Activated gamma-delta T cell (primary cell): ENCODE measurements at places on chromosomes 5 and 9.

DNA sequence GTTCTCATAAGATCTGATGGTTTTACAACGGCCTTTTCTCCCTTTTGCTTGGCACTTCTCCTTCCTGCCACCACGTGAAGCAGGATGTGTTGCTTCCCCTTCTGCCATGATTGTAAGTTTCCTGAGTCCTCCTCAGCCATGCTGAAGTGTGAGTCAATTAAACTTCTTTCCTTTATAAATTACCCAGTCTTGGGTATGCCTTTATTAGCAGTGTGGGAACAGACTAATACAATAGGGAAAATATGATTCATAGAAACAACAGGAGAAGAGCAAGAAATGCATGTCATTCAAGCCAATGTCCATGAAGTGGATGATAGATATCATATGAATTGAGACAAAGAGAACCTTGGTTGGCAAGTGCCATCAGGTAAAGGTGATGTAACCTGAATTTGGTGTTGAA lies 128.3 kb upstream of the HAPLN1 start:
- no peak for DNase-seq

- DNase-seq, result no peak
Observed at GRCh38 chr9:91755761-91756509, 194.1 kb downstream of the ROR2 start.

DNA sequence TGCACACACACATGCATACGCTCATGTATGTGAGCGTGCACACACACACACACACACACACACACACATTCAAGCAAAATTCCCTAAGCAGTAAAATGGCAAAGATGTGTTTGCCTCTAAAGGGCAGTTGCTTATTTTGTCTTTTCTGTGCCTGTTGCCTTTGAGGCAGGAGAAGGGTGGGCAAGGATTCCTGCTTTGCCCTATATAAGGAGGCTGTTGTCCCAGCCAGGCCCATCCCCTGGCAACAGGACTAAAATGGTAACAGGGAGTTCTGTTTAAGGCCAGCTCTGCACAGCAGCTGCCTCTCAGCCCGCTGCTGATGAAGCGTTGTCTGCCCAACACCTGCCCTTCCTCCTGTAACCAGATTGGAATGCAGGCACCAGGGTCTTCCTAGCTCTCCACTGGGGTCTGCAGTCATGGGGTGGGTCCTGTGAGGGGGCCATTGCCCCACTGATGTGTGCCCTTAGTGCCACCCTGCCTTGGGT lies 64.4 kb downstream of the PPARGC1B start:
- DNase-seq, result no peak

DNA sequence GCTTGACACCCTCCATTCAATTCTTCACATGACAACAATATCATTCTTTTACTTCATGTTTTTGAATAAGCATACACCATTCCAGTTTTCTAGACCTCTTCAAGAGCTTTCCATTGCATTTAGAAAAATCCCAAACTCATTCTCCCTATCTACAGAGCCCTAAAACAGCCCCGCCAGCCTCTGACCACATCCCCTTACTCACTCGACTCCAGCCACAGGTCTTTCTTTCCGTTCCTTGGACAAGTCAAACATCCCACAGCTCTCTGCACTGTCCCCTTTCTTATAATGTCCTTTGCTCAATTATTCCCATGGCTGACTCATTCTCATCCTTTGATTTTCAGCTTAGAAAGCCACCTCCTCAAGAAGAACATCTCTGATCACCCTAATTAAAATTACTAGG lies 38.2 kb downstream of the TTC39B start:
- no peak for DNase-seq

GRCh38 chr5:160500786-160501779 lies 79.4 kb downstream of the PTTG1 start:
- no peak for DNase-seq

GRCh38 chr9:90062982-90063381 lies 458.2 kb downstream of the GADD45G start:
- DNase-seq, result no peak

GRCh38 chr9:81822301-81822865 lies 105.8 kb upstream of the SPATA31D4 start:
- no peak for DNase-seq

DNA sequence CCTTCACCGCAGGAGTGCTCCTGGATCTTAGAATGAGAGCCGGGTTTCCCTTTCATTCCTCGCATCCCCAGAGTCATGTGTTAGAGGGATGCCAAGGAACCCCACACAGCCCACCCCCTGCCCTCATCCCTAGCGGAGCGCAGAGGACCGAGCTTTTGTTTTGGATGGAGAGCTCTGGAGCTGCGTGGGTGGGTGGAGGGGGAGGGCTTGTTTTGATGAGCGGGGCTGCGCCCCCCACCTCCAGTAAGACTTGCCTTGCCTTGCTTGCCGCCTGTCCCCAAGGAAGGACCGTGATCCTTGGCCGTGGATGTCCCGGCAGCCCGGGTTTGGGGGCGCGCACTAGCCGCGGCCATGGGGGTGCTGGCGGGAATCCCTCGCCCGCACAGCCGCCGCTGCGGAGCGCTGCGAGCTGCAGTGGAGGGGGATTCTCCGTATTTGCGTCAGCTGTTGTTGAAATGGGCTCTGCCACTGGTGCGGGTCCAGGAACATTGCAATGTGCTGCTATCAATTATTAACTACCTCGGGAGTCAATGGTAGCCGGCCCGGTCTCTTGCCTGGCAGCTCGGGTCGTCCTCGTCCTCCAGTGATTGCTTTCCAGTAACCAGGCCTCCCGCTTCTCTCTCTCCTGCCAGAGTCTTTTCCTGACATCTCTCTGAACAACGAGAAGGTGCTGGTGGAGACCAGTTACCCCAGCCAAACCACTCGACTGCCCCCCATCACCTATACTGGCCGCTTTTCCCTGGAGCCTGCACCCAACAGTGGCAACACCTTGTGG lies 1.0 kb downstream of the EGR1 start:
- DNase-seq, result no peak

DNA sequence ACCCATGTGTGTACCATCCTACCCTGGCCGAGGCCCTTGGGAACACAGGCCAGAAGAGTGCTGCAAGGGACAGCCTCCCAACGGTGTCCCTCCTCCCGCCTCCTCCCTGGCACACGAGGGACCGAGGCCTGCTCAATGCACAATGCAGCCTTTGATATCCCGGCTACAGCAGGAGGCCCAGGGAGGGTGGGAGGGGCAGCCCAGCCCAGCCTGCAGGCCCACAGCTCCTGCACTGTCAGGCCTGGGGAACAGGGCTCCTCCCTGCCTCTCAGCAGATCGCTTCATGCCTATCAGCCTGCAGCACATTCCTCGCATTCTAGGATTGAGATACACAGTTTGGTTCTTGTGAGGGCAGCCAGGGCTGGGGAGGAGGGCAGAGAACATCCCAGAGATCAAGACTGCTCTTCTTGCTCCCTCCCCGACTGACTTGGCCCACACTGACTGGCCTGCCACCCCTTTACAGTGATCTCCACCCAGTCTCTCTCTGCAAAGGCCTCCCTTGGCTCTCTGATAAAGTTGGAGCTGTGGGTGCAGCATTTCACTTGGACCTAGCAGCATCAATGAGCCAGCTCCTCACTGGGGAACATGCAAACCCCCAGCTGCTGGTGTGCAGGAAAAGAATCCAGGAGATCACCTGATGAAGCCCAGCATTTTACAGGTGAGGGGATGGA lies at the start of gene SH3TC2:
Gene SH3TC2 (minus strand): TSS at position 46 of the 671 bp plus-strand sequence. CDS start 40 bp downstream, at position 6.
- DNase-seq, result no peak

GRCh38 chr9:103798620-103799019 lies 295.5 kb upstream of the SMC2 start:
- DNase-seq, result no peak

- DNase-seq, result no peak
Observed at GRCh38 chr9:107530679-107531078, 41.1 kb upstream of the KLF4 start.

GRCh38 chr9:123957168-123957721 lies 27.3 kb upstream of the DENND1A start:
- no peak for DNase-seq

DNA sequence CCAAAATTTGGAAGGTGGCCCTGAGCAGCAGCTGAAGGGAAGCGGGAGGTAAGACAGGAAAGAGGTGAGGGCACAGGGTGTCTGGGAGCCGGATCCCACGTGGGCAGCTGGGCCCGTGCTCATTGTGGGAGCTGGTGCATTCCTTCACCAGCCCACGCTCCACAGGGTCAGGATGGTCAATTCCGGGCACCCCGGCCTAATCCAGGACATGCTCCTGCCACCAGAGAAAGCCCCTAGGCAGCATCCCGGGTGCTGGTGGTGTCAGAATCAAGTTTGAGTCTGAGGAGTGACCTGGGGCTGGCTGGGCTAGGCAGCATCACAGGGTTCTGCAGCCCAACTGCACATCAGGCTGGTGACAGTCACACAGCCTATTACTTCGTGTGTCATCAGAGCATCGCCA lies 7.1 kb upstream of the PDCD6 start:
- no peak for DNase-seq

DNA sequence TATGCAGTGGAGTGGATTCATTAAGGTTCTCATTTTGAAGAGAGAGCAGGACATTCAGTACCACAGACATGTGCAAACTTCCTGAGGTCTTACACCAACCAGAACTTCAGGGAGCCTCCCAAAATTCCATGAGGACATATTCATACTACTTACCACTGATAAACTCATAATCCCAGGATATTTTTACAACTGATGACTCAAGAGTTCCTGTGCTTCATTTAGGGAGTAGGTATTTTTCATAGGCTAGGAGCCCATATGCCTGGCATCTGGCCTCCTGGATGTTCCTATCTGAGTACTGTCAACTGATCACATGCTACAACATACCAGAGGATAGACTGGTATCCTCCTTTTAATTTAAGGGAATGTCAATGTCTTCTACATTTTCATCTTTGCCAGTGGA lies 578.0 kb downstream of the EFNA5 start:
- no peak for DNase-seq

DNA sequence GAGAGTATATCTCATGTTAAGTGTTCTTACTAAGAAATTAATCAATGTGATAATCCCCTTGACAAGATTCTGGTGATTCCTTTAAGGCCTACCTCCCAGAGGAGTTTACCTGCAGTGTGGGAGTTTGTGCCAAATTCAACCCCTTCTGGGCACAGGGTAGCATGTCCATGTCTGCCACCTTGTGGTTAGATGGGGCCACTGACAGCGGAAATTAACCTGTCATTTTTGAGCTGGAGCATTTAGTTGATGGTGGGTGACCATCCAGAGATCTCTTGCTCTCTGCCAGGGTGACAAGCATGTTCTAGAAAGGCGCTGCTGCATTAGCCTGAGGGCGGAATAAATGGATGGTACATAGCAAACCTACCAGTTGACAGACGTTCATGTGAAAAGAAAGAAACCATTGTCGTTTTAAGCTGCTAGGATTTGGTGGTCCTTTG lies 132.2 kb downstream of the FBXO4 start:
- DNase-seq, result no peak

GRCh38 chr5:119049824-119050449 lies 20.9 kb upstream of the DMXL1 start:
- DNase-seq, result no peak

DNA sequence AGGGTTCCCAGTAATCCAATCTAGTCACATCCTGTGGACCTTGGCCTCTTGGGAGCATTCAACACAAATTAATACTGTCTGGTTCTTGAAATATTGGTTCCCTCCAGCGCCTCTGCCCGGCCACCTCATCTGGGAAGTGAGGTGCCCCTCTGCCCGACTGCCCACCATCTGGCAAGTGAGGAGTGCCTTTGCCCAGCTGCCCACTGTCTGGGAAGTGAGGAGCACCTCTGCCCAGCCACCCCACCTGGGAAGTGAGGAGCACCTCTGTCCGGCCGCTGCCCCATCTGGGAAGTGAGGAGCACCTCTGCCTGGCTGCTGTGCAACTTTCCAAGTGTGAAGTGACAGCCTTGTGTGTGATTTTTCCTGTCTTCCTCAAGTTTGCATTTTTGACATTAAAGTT lies 42.7 kb upstream of the SMIM15 start:
- DNase-seq, result no peak

- no peak for DNase-seq
Observed at GRCh38 chr5:179431221-179431824, 86.1 kb upstream of the ADAMTS2 start.

- no peak for DNase-seq
Observed at GRCh38 chr5:156134216-156134615, 192.7 kb upstream of the SGCD start.

GRCh38 chr5:143516249-143516648 lies 112.8 kb upstream of the NR3C1 start:
- no peak for DNase-seq

DNA sequence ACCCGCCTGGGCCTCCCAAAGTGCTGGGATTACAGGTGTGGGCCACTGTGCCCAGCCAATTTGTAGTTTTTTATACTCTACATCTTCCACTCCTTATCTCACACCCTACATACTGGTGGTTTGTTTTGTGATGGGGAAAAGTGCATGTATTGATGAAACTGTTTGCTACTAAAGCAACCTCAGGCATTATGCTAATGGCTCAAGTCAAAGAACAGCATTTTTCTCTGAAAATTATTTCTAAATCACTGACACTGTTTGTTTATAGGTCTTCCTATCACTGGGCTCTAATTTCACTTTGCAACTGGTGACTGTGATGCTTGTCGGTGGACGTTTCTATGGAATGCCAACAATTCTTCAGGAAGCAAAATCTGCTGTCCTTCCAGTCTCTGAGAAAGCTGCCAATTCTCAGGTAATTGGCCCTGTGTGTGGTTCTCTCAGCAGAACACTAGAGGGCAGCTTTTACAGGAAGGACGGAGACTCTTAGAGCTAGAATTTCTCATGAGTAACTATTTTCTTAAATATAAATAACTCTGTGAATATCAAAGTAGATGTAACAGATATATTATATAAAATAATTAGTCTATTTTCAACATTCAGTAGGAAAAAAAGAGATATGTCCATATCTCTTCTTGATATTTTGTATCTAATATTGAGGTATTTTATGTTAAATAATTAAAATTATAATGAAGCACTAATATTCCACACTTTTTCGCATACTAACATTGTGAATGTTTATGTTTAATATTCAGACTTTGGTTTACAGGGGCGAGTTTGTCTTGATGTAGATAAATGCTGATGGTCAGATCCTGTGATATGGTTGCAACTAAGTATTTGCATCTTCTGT lies 244.1 kb downstream of the ADGRV1 start:
- DNase-seq, result no peak

DNA sequence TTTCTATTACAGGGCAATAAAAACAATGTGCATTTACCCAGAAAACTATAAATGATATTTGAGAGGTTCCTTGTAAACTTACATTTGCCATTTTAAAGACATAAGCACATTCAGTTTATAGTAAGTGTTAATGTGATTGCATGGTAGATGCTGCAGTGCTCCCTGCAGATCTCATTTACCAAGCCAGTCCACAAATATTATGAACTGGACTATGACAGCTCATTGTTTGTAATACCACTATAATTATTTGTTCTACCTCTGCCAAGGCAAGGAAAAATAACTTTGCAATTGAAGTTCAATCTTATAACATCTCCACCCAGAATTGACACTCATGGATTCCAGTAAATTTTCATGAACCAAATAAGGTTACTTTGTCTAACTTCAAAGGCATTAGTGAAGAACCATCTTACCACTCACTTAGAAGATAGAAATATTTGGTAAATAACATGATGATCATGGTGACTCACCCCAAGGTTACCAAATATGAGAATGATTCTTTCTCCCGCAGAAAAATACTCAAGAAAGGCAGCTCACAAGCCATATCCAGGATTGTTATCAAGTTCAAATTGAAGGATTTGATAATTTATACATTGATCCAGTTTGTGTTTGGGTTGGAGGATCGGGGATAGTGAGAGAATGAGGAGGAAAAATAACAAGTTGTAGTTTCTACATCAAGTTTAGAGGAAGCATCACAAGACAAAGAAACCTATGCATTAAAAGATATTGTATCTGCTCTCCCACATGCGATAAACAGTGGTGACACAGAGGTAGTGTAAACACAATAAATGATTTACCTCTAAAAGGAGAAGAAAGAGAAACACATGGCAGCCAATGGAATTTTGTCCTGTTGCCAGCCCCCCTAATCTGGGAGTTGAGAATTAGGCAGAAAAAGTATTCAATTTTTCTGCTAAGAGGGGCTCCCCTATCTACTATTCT lies 29.5 kb downstream of the CDH9 start:
- no peak for DNase-seq
